ENCODE measurements at places on chromosomes 16 and 17.

- DNase-seq = no peak
Measured at GRCh38 chr17:81152288-81152828, 12.9 kb upstream of the PVALEF start.

GRCh38 chr16:82735186-82735585 lies 108.4 kb downstream of the CDH13 start:
- no peak for DNase-seq

DNA sequence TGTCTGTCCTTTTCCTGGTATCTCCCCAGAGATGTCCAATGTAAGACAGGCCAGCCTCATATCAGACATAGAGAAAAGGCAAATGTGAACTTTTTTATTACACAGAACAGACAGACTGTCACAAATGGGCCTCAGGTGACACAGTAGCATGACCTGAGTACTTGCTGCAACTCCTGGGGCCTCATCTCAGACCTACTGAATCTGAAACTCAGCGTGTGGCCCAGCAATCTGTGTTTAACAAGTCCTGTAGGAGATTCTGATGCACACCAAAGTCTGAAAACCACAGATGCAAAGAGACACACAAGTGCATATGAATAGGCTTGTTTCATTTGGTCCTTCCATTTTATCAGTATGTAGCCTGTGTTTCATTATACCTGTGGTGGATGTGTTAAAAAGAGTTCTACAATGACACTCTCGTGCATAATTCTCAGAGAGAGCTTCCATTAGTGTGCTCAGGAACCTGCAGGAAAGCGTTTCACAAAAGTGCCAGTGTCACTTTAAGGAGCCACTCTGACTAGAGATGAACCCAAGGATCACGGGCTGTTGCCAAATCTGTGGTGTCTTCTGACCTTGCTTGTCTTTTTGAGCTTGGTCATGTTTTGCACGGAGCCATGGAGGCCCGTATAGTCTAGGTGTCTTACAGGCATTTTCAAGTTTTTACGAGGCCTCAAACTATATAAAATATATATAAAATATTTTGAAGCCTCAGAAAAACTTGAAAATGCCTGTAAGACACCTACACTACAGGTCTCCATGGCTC lies 33.8 kb upstream of the NF1 start:
- no peak for DNase-seq

GRCh38 chr16:84370723-84371552 lies 2.6 kb downstream of the ATP2C2 start:
- no peak for DNase-seq

GRCh38 chr16:2813771-2814221 lies 3.2 kb upstream of the PRSS21 start:
- no peak for DNase-seq

- peak; percentile 51 for DNase-seq
Measured at GRCh38 chr16:56370875-56371659, 54.3 kb downstream of the AMFR start.

GRCh38 chr16:79325226-79325945 lies 275.2 kb downstream of the MAF start:
- no peak for DNase-seq

- DNase-seq = peak; percentile 31
Measured at GRCh38 chr17:21539146-21539545, 153.2 kb upstream of the KCNJ18 start.

- no peak for DNase-seq
Measured at GRCh38 chr17:34349751-34350150, 6.5 kb upstream of the CCL13 start.

GRCh38 chr17:43579566-43580140 lies 33.5 kb upstream of the ETV4 start:
- peak; percentile 82 for DNase-seq

DNA sequence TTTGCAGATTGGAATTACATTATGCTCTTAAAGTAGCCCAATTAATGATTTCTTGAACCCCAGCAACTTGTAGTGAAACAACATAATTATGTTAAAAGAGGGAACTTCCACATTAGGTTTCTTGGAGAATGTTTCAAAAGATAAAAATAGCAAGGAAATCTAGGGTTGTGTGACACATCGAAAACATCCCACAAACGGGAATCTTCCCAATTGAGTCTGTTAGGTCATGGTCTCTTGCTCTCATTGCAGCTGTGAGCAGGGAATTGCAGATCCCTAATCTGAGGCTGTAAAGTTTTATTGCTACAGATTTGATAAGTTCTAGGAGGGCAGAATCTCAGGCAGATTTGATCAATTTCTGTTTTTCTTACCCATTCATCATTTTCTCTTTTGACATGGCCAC lies 6.7 kb upstream of the LPO start:
- DNase-seq = no peak

- DNase-seq = peak; percentile 85
Measured at GRCh38 chr17:2241823-2242222, 61.8 kb downstream of the SMG6 start.

DNA sequence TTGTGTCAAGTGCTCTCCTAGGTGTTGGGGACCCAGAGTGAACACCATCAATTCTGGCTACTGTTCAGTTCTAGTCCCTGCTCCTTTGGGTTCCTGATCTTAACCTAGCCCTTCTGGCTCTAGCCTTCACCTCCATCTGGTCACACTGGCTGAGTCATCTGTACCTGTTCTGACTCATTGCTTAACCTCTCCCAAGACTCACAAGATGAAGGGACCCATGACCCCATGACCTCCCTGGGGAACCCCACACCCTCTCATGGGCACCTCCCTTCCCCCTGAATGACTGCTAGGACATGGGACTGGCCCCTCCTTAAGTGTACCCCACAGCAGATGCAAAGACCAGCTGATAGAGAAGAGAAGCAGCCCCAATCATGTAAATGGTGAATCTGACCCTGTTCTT lies 345.8 kb upstream of the CDH5 start:
- peak; percentile 68 for DNase-seq

DNA sequence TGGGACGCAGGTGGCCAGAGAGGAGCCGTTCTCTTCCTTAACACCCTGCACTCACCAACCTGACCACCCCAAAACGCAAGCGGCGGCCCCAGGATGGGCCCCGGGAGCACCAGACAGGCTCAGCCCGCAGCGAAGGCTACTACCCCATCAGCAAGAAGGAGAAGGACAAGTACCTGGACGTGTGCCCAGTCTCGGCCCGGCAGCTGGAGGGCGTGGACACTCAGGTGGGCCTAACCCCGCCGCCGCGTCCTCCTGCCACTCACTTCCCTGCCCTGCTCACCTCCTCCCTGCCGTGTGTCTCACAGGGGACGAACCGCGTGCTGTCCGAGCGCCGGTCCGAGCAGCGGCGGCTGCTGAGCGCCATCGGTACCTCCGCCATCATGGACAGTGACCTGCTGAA lies 4.6 kb upstream of the HSD3B7 start:
- DNase-seq = no peak

- DNase-seq = no peak
Measured at GRCh38 chr17:66665194-66665593, 169.7 kb upstream of the CACNG5 start.

GRCh38 chr16:73891129-73891542 lies 405.5 kb upstream of the PSMD7 start:
- peak; percentile 7 for DNase-seq

Measured in iris pigment epithelial cell (primary cell).